ENCODE measurements at places on chromosomes 5 and 9. TPM values are rescaled to one million over a fixed set of nuclear protein-coding genes. Genes with fewer than 3 reads are reported as not detected.

Gene FGF1
- total RNA-seq = 0.63 TPM

Gene SV2C
- 0.51 TPM for total RNA-seq

Gene SHISAL2B
- not detected for total RNA-seq

GRCh38 chr9:91202736-91203283 is 158.9 kb downstream of the AUH start:
- DNase-seq = no peak

Data from upper lobe of left lung (tissue), 6 donors.